Chondrocyte (in vitro differentiated cells): ENCODE measurements at places on chromosomes 6 and 20. TPM values are rescaled to one million over a fixed set of nuclear protein-coding genes. Genes with fewer than 3 reads are reported as not detected.

GRCh38 chr20:63740627-63741353 lies 1.2 kb downstream of the SLC2A4RG start:
- peak; percentile 94 for DNase-seq
- H3K36me3 ChIP-seq = peaks cover 3% of the 10 kb centered on the region
- no peaks in the 10 kb centered on the region for H3K27me3 ChIP-seq

DNA sequence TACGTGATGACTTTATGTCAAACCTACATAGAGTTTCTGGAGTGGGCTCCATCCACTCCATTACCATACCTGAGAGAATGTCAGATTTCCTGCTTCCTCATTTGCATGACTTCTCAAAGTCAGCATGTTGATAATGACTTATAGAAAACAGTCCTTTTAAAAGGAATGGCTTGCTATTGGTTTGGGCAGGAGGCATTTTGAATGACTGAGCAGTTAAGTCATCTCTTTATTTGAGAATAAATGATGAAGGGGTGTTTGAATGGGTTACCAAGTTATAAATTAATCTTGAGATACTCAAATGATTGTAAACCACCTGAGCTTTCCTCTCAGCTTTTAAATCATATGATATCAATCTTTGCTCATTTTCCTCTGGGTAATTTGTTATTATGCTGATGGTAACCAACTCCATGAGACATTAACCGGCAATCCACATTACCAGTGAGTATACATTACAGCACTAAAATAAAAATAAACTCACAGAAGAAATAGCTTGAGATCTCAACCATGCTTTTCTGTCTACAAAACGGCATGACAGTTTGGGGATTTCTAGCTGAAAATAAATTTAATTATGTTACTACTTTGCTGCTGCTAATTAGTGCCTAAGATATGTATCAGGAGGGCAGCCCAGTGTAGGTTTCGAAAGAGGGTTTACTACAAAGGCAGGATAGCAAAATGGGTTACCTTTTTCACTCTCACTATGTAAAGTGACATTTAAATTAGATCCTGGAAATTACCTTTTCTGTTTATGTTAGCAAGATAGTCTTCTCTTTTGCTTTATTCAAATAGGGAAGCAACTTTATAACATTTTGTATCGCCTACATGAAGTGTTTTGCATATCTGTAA lies 78.8 kb downstream of the RPS12 start:
- no peaks in the 10 kb centered on the region for H3K4me1 ChIP-seq
- H3K36me3 ChIP-seq = no peaks in the 10 kb centered on the region
- no peaks in the 10 kb centered on the region for H3K27me3 ChIP-seq
- H3K27ac ChIP-seq = no peak overlapping the region
- no peak for DNase-seq

DNA sequence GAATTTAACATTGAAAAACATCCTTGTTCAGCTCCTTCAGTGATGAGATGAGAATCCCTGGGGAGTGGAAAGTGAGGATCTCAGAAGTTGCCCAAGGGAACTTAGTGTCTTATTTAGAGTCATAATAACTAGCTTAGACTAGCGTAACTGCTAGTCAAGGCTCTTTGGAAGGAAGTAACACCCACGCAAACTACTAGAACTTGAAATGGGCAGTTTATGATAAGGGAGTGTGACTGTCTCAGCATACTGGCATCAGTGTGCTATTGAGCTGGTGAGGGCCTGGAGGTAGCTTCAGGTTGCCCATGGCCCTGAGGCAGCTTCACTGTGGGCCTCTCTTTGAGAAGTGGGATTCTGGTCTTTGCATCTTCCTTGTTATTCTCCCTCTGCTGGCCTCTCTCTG lies 40.1 kb downstream of the SLX4IP start:
- H3K4me3 ChIP-seq = no peak overlapping the region
- H3K36me3 ChIP-seq = no peaks in the 10 kb centered on the region
- no peaks in the 10 kb centered on the region for H3K27me3 ChIP-seq
- H3K27ac ChIP-seq = no peak overlapping the region
- no peak for DNase-seq

The CCN5 gene
- 1.6 to 1.7 TPM (median 1.7 TPM) in 3 replicates for total RNA-seq

- DNase-seq = no peak
- peaks cover 11% of the 10 kb centered on the region for H3K36me3 ChIP-seq
- H3K27me3 ChIP-seq = no peaks in the 10 kb centered on the region
- no peak overlapping the region for H3K4me3 ChIP-seq
- no peak overlapping the region for H3K27ac ChIP-seq
Measured at GRCh38 chr6:149771925-149772324, 22.4 kb downstream of the PCMT1 start.

GRCh38 chr6:126792340-126793085 lies 326.0 kb upstream of the RSPO3 start:
- H3K4me3 ChIP-seq = no peak overlapping the region
- DNase-seq = no peak
- H3K27me3 ChIP-seq = peaks cover 2% of the 10 kb centered on the region
- H3K27ac ChIP-seq = no peak overlapping the region
- H3K36me3 ChIP-seq = no peaks in the 10 kb centered on the region

- peaks cover 54% of the 10 kb centered on the region for H3K36me3 ChIP-seq
- H3K27ac ChIP-seq = peak overlapping the region; percentile 65
- H3K4me3 ChIP-seq = no peak overlapping the region
- no peak for DNase-seq
- no peaks in the 10 kb centered on the region for H3K27me3 ChIP-seq
Measured at GRCh38 chr20:35718972-35719635, 19.9 kb downstream of the ROMO1 start.

DNA sequence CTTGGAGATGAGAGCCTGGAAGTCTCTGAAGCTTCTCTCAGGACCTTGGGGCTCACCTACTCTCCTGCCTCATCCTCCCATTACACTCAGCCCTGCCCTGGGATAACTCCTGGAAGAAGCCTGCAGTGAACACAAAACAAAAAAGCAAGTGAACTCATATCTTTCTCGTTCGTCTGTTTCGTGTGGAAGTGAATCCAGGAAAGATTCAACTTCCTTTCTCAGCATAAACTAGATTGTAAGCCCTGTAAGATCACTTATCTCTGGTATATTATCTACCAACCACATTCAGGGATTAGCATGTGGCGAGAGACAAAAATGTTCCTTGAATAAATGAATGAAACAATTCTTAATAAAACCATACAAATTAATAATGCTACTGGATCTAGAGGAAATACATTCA lies 36.5 kb upstream of the FAM83C start:
- H3K4me3 ChIP-seq = no peak overlapping the region
- H3K4me1 ChIP-seq = peaks cover 42% of the 10 kb centered on the region
- H3K36me3 ChIP-seq = no peaks in the 10 kb centered on the region
- H3K27me3 ChIP-seq = no peaks in the 10 kb centered on the region

DNA sequence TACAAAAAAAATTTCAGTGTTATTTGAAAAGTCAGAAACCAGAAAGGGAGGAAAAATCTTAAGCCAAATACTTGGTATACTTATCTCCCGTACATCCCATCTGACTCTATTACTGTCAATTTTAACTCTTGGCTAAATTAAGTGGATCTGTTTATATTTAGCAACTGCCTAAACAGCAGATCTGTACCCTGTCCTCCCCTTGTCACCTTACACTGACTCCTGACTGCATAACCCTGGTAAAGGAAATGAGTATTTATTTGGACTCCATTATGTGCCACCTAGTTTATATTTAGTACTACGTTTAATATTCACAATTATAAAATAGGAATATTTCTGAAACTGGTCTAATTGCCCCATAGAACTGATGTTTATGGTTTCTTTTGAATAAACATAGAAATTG lies 730.2 kb upstream of the GJE1 start:
- H3K27me3 ChIP-seq = no peaks in the 10 kb centered on the region
- H3K27ac ChIP-seq = no peak overlapping the region
- H3K4me1 ChIP-seq = peaks cover 12% of the 10 kb centered on the region
- H3K36me3 ChIP-seq = peaks cover 2% of the 10 kb centered on the region
- H3K4me3 ChIP-seq = no peak overlapping the region

DNA sequence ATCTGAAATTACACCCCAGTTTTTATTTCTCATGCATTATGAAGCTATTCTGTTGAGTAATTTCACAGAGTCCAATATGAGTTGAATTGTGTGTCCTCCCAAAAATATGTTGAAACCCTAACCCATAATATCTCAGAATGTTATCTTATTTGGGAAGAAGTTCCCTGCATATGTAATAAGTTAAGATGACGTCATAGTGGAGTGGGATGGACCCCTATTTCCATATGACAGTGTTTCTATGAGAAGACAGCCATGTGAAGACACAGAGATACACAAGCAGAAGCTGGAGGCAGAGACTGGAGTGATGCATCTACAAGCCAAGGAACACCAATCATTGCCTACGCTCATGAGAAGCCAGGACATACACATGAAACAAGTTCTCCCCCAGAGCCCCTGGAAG lies 81.3 kb downstream of the RFPL4B start:
- H3K27me3 ChIP-seq = no peaks in the 10 kb centered on the region
- peaks cover 8% of the 10 kb centered on the region for H3K36me3 ChIP-seq
- no peak overlapping the region for H3K4me3 ChIP-seq
- DNase-seq = no peak
- no peak overlapping the region for H3K27ac ChIP-seq

GRCh38 chr6:81861281-81861680 lies 108.8 kb upstream of the TENT5A start:
- DNase-seq = no peak
- H3K36me3 ChIP-seq = no peaks in the 10 kb centered on the region
- H3K27ac ChIP-seq = peak overlapping the region; percentile 79
- H3K4me1 ChIP-seq = peaks cover 89% of the 10 kb centered on the region
- H3K4me3 ChIP-seq = no peak overlapping the region
- H3K27me3 ChIP-seq = no peaks in the 10 kb centered on the region

- H3K27ac ChIP-seq = no peak overlapping the region
- no peak for DNase-seq
- H3K4me3 ChIP-seq = no peak overlapping the region
Measured at GRCh38 chr20:37564388-37565133, 36.9 kb upstream of the BLCAP start.

The MUC22 gene
- total RNA-seq = not detected in 3 replicates

DNA sequence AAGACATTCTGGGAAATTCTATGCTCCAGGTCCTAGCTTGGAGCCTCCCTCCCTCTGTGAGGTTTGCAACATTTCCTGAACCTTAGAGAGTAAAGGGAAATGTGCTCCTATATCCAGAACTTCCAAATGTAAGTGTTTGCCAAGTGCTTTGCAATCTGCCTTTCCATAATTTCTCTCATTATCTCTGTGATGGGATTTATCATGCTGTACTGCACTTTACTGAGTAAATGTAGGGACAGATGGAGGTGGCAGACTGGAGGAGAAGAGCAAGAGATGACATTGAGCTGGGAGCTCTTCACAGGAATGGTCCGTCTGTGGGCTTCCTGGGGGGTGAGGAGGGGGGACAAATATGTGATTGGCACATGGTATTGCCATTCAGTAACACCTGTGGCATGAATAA lies 184.3 kb downstream of the SOX4 start:
- no peaks in the 10 kb centered on the region for H3K36me3 ChIP-seq
- peaks cover 12% of the 10 kb centered on the region for H3K4me1 ChIP-seq
- no peak overlapping the region for H3K27ac ChIP-seq
- no peak for DNase-seq
- no peaks in the 10 kb centered on the region for H3K27me3 ChIP-seq

The PDRG1 gene
- 8.9 to 19.0 TPM (median 15.2 TPM) in 3 replicates for total RNA-seq

The PRICKLE4 gene
- 3.1 to 5.9 TPM (median 3.6 TPM) in 3 replicates for total RNA-seq

DNA sequence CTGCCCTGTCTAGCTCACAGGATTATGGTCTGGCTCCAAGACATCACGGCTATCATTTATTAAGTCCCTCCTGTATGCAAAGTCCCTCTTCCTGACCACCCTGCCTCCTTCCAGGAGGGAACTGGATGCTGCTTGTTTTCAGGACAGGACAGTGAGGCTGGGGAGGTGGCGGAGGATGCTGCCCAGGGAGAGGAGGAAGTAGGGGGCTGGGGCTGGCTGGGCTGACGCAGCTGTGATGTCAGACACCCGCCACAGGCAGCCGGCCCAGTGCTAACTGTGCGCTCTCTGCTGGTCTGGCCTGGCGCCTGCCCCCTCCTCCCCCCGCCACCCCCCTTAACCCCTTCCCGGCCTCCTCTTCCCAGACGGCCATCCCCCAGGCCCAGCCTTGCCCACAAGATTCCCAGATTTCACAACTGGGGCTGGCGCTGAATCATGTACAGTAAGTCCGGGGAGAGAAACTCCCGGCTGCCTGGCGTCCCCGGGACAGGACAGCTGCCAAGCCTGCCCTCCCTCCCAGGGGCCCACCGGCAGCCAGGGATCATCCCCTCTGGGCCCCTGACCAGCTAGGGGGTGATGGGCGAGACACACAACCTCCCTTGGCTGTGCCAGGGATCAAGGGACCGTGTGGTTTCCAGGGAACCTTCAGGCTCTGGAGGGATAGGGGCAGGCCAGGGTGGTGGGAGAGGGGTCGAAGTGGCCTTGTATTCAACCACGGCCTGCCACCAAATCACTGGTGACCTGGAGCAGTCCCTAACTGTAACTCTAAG lies 118.1 kb downstream of the CEBPB start:
- no peaks in the 10 kb centered on the region for H3K27me3 ChIP-seq
- no peaks in the 10 kb centered on the region for H3K36me3 ChIP-seq
- H3K4me1 ChIP-seq = peaks cover 79% of the 10 kb centered on the region
- DNase-seq = no peak
- H3K27ac ChIP-seq = peak overlapping the region; percentile 98

The SH3BGRL2 gene
- 2.7 to 2.9 TPM (median 2.8 TPM) in 3 replicates for total RNA-seq

DNA sequence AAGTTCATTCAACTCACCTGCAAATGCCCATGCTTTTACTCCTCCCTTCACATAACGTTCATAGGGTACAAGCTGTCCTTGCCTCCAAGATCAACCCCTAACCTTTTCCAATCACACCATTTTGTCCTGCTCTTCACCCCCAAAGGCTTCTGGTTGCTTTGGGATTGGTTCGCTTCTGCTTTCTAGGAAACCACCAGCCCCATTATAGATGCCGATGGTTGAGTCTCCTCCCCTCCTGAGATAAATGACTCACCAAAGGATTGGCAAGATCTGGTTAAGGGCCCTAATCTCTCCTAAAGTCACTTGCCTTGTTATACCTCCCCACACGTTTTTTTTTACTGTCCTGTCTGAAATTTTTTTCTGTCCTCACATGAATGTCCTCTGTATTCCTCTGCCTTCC lies 311.4 kb downstream of the HACE1 start:
- H3K4me3 ChIP-seq = no peak overlapping the region
- no peak for DNase-seq
- H3K36me3 ChIP-seq = no peaks in the 10 kb centered on the region
- H3K4me1 ChIP-seq = no peaks in the 10 kb centered on the region
- H3K27ac ChIP-seq = no peak overlapping the region

- H3K4me3 ChIP-seq = no peak overlapping the region
- no peaks in the 10 kb centered on the region for H3K27me3 ChIP-seq
Measured at GRCh38 chr6:17120019-17120418, 18.2 kb downstream of the STMND1 start.

GRCh38 chr6:38572186-38572813 lies 67.4 kb downstream of the BTBD9 start:
- no peak overlapping the region for H3K4me3 ChIP-seq
- peaks cover 6% of the 10 kb centered on the region for H3K36me3 ChIP-seq
- H3K27me3 ChIP-seq = no peaks in the 10 kb centered on the region
- DNase-seq = no peak

The SIRPD gene
- total RNA-seq = not detected in 3 replicates

DNA sequence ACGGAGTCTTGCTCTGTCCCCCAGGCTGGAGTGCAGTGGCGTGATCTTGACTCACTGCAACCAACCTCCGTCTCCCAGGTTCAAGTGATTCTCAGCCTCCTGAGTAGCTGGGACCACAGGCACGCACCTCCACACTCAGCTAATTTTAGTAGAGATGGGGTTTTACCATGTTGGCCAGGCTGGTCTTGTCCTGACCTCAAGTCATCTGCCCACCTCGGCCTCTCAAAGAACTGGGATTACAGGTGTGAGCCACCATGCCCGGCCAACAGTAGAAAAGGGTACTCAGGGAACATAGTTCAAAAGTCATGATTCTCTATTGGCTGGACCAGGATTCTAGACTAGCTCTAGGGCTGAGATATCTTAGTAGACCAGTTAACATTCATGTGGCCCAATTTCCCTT lies 5.6 kb downstream of the CSNK2A1 start:
- H3K36me3 ChIP-seq = peaks cover 4% of the 10 kb centered on the region
- no peak overlapping the region for H3K27ac ChIP-seq
- no peak for DNase-seq
- no peak overlapping the region for H3K4me3 ChIP-seq
- no peaks in the 10 kb centered on the region for H3K27me3 ChIP-seq

The PRND gene
- not detected in 3 replicates for total RNA-seq
